Stimulated activated CD4-positive, alpha-beta T cell treated with anti-CD3 and anti-CD28 coated beads, Interleukin-12 subunit alpha, Interleukin-12 subunit beta, amount 100 ng/mL, for 24 hours (primary cell): ENCODE measurements at places on chromosomes 4 and X.

DNA sequence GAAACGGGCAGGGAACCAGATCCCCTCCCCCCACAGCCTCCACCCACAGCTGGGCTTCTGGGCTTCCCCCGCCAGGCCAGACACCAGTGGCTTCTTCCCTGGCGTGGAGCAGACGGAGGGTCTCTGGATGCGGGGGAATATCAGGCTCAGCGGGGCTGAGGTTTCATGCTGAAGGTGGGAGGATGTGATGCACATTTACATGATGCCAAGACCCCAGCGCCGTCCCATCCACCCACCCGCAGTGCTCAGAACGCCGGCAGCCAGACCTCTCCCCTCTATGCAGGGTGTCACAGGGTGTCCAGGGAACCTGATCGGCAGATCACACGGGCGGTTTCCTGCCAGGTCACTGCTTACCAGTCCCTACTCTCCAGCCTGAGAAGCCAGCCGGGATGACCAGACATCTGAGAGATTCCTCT, 12.8 kb upstream of the TNIP2 start:
- no peak for DNase-seq

DNA sequence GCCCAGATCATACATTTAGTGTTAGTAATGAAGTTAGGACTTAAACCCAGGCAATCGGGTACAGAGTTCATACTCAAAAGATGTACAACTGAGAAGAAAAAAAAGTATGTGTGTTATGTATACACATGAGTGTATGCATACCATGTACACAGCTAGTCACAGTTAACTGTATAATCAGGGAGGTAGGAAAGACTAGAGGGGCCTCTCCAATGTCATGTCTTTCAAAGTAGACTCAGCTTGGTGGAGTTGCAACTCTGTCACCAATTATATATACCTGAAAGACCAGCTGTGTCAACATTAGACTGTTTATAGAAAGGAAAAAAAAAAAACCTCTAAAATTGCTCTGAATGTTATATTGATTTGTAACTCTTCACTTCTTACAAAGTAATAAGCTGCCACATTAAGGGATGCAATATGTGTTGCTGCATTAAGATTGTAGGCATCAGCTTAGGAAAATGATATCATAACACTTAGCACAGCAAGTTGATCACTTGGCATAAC, 167.5 kb downstream of the DCTD start:
- no peak for DNase-seq

GRCh38 chr4:42464550-42465094, 67.3 kb downstream of the SHISA3 start:
- DNase-seq, result no peak

DNA sequence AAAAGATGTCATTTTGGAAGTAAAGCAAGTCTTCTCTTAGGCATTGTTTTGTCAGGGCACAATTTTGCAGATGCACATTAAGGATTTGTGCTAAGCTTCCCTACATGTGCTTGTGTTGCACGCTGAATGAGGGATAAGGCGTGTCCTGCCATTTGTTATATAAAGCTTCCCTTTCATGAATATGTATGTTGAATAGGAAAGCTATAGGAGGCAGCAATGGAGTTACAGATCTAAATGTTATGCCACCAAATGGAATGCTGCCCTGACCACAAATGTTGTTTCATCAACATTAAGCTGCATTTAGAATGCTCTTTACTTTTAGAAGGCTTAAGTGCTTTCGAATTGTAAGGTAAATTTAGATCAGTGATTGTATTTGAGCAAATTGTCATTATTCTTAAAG, 20.9 kb downstream of the SGMS2 start:
- DNase-seq, result no peak

DNA sequence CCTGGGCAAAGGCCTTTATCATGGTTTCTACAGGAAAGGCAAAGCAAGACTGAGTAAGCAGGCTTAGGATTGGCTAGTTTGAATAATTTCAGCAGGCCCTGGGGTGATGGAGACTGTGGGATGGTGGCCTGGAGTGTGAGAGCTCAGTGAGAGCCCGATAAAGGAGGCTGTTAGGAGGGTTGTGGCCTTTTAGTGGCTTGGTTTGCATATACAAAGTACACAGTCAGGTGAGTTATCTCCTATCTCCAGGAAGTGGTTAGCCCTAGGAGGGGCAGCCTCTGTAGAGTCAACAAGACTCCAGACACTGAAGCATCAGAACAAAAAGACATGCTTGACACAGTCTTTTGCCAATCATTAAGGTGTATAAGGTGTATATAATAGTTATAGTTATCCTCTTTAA, 157.2 kb downstream of the CFAP299 start:
- no peak for DNase-seq

- DNase-seq, result no peak
These were observed 122.6 kb downstream of the COMMD8 start for GRCh38 chr4:47340914-47341313.

- no peak for DNase-seq
These were observed 144.4 kb downstream of the NHS start for GRCh38 chrX:17519358-17519757.

DNA sequence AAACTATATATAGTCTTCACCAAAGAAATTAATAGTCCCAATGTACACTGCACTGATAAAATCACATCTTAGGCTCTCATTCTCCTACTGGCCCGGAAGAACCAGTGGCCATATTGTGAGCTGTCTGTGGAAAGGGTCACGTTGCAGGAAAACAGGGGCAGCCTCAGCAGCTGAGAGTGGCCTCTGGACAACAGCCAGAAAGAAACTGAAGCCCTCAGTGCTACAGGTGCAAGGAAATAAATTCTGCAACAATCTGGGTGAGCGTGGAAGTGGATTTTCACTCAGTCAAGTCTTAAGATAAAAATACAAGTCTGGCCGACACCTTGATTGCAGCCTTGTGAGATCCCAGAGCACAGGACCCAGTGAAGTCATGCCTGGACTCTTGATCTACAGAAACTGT, 3.2 kb upstream of the SLC25A14 start:
- no peak for DNase-seq

DNA sequence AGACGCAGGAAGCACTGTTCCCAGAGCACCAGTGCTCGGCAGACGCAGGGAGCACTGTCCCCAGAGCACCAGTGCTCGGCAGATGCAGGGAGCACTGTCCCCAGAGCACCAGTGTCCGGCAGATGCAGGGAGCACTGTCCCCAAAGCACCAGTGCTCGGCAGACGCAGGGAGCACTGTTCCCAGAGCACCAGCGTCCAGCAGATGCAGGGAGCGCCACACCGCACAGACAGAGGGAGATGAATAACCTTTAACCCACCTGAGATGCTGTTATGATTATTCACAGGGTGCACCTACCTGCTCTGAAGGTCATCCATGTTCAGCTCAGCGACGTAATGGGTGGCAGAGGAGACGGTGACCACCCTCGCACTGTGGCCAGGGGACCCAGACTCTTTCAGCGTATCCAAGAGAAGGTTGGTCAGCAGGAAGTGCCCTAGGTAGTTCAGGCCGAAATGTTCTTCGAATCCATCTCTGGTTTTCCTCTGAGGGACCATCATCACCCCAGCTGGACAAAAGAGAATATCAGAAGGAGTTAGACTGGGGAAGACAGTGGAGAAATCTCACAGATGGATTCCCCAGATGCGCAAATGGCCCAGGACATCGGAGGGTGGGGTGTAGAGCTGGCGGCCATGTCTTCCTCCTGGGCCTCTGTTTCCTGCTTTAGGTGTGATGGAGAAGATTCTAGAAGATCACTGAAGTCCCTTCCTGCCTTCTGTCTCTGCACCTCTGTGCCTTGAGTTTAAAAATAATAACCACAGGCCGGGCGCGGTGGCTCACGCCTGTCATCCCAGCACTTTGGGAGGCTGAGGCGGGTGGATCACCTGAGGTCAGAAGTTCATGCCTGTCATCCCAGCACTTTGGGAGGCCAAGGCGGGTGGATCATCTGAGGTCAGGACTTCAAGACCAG, 234.1 kb downstream of the DHRSX start:
- DNase-seq, result no peak

GRCh38 chrX:46500054-46500453, 45.2 kb downstream of the ZNF674 start:
- DNase-seq, result no peak

DNA sequence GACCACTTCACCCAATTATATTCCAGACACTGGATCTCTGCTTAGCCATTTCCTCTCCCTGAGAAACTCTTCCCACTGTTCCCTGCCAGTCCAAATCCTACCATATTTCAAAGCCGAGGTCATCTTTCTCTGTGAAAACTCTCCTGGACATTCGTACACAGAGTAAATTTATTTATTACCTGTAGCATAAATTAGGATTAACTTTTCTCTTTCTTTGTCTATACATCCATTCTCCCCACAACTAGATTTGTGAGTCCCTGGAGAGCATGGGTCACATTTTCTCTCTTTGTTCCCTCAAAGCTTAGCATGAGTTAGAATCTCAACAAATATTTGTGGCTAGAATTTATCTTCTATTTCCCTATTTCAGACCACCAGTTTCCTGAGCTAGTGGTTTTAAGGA, 27.8 kb upstream of the SMIM10 start:
- no peak for DNase-seq

GRCh38 chr4:81377191-81377590, 94.5 kb downstream of the RASGEF1B start:
- DNase-seq, result no peak

DNA sequence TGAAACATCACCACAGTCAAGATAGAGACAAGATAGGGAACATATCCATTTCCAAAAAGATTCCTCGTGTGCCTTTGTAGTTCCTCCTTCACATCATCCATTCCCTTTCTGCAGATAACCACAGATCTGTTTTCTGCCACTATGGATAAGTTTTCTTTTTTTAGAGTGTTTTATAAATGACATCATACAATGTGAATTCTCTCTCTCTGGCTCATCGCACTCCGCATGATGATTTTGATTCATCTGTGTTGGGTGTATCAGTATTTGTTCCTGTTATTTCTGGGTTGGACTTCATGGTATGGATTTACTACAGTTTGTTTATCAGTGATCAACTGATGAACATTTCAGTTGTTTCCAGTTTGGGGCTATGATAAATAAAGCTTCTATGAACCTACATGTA, 23.2 kb upstream of the ANXA3 start:
- no peak for DNase-seq

DNA sequence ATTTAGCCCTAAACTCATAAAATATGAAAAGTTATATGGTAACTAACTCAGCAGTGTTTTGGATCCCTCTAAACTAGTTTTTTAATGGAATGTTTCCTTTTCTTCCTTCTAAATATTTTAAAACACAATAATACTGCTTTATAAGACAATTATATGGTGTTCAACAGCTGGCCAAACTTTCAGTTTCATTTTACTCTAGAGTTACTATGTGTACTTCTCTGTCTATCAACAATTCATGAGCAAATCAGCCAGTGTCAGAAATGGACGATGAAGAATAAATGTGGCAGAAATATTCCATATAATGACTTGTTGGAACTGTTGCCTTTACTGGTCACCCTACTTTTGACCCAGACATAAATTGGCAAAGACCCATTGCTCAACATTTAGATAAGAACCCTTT, 64.8 kb upstream of the CXXC4 start:
- no peak for DNase-seq

- no peak for DNase-seq
These were observed 284.8 kb downstream of the UNC5C start for GRCh38 chr4:95263960-95264359.

- DNase-seq, result no peak
These were observed 27.8 kb downstream of the PIR start for GRCh38 chrX:15465347-15465746.

GRCh38 chrX:100316987-100317386, 93.1 kb downstream of the PCDH19 start:
- DNase-seq, result no peak

DNA sequence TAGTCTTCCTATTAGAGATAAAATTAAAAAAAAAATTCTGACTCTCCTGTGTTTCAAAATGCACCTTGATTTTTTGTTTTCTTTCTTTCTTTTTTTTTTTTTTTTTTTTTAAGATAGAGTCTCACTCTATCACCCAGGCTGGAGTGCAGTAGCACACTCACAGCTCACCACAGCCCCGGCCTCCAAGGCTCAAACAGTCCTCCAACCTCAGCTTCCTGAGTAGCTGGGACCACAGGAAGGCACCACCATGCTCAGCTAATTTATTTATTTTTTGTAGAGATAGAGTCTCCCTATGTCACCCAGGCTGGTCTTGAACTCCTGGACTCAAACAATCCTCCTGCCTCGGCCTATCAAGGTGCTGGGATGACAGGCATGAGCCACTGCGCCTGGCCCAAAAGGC, 41.1 kb upstream of the TMEM184C start:
- no peak for DNase-seq

- DNase-seq, result no peak
These were observed 7.4 kb upstream of the TBC1D25 start for GRCh38 chrX:48532161-48532560.

DNA sequence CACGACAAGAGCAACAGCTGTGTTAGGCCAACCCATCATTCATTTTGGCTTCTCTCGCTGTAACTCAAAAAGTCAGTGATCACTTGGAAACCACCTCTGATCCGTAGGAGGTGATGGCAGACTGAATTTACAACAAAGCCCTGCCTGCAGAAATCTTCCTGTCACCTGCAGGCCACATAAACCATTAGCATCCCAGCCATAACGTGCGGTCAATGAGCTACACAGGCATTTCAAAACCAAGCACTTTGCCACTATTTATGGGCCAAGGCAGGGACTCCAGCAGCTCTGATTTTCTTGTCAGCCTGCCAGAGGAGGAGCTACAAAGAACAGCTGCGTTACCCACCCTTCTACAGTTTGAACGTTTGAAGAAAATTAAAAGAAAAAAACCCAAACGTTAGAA, 228.1 kb upstream of the PPARGC1A start:
- no peak for DNase-seq
